Hematopoietic multipotent progenitor cell treated with erythropoietin and hydrocortisone succinate and interleukin-3 and kit ligand, for 4 days (in vitro differentiated cells): ENCODE measurements at places on chromosomes 16 and 17.
A peak's percentile ranks its signal among the peaks of the same experiment; 100 is the strongest.

DNA sequence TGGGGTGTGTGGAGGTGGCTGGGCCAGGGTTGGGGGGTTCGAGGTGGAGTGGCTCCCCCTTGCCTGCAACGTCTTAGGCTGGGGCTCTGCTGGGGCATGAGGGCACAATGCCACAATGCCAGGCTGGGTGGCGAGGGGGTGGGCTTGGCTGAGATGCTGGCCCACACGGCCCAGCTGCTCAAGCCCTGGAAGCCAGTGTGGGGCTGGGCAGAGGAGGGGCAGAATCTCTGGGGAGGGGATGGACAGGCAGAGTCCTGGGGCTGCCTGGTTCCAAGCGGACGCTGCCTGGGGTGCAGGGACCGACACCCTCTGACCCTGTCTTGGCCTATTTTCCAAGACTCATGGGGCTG is 37.5 kb upstream of the SSTR5 start:
- DNase-seq = no peak

- DNase-seq = peak; percentile 13
These were observed 175.2 kb upstream of the SALL1 start for GRCh38 chr16:51326131-51326856.

- peak; percentile 90 for DNase-seq
These were observed 12.0 kb downstream of the TBC1D24 start for GRCh38 chr16:2486645-2487516.

GRCh38 chr17:71417142-71417541 is 703.7 kb upstream of the SOX9 start:
- DNase-seq = no peak

DNA sequence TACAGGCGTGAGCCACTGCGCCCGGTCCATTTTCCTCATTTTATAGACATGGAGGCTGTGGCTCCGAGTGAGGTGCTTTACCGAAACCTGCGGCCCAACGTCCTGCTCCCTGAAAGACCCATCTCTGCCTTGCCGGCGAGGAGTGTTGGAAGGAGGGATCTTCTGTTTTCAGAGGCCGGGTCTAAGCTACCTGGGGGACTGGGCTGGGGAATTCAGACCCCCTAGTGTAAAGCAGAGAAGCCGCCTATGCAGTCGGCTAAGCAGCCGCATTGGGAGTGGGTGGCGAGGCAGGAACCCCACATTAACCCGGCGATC is 16.3 kb downstream of the MEOX1 start:
- DNase-seq = no peak

DNA sequence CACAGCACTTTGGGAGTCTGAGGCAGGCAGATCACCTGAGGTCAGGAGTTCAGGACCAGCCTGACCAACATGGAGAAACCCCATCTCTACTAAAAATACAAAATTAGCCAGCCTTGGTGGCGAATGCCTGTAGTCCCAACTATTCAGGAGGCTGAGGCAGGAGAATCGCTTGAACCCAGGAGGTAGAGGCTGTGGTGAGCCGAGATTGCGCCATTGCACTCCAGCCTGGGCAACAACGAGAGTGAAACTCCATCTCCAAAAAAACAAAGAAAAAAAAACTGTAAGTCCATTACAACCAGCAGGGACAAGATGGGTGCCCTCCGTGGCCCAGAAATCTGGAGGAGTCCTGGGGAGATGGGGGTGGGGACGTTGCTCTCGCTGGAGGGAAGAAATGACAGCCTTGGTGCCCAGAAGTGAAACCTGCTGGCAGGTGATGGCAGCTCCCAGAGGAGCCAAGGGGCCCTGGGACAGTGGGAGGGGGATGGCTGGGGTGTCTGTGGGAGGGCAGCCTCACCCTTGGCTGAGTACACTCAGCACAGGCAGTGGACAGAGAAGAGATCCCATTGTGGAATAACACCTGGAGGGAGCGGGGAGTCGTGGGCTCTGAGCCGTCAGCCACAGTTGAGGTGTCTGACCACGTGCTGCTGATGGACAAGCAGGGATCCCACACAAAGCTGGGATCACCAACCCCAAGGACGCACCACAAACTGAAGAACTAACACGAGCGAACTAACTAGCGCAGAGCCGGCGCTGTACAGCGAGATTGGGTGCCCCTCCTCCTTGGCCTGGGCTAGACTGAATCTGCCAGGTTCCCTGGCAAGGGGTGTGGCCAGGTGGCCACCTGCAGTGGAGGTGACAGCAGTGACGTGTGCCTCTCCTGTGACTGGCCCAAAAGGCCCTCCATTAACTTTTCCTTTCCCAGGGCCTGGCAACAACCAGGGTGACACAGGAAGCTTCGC is 46.9 kb upstream of the BAHCC1 start:
- DNase-seq = no peak

GRCh38 chr17:79691931-79692330 is 38.8 kb upstream of the ENPP7 start:
- DNase-seq = no peak

DNA sequence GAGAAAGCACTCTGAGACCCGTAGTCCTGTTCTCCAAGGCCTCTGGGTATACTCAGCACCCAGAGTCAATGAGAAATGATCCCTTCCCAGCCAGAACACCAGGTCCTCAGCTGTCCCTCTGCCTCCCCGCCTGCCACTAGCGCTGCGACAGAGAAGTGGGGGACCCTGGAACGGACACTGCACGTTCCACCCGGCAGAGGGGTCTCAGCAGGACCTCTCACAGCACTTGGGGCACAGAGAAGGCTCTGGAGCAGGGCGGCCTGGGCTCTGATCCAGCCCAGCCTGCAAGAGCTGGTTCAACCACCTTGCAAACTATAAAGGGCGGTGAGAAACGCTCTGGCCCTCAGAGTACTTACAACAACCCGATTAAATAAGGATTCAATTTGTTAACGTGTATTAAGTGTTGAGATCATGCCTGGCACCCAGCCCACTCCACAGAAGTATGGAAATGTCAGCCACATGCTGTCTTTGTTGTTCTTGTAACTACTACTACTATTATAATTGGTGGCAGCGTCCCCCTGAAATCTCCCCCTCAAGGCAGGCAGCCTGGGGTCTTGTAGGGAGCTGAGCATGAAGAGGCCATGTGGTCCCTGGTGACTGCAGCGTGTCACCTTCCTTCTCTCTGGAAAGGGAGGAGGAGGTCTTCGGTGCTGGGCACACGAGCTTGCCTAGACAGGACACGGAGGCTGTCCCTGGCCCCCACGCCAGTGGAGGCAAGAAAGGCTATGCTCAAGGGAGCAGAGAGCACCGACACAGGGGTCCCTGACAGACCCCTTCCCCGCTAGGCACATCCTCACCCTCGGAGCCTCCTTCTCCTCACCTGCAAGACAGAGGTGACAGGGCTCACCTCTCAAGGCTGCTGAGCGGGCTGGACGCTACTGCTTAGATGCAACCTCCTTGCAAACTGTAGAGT is 2.4 kb downstream of the OSGIN1 start:
- no peak for DNase-seq

DNA sequence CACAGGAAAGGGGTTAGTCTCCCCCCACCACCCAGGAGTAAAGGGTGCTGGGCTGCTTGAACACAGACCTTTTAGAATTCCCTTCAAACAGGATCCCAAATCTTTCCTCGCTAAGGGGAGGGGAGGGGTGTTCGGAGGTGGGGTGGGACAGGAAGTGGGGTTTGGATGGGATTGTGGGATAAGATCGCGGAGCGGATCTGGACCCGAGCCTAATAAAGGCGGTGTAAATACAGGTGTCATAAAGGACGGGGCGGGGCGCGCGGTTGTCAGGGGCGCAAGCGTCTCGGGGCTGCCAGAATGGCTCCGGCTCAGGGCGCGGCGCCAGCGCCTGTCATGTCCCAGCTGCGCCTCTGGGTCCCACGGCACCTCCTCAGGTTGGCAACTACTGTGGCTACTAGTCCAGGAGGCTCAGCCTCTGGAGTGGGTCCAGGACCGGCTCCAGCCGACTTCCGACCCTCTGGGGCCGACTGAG is 59.8 kb upstream of the FBXO47 start:
- peak; percentile 56 for DNase-seq
